ENCODE measurements at places on chromosomes 2 and 18. TPM values are rescaled to one million over a fixed set of nuclear protein-coding genes. Genes with fewer than 3 reads are reported as not detected.
A peak's percentile ranks its signal among the peaks of the same experiment; 100 is the strongest.

DNA sequence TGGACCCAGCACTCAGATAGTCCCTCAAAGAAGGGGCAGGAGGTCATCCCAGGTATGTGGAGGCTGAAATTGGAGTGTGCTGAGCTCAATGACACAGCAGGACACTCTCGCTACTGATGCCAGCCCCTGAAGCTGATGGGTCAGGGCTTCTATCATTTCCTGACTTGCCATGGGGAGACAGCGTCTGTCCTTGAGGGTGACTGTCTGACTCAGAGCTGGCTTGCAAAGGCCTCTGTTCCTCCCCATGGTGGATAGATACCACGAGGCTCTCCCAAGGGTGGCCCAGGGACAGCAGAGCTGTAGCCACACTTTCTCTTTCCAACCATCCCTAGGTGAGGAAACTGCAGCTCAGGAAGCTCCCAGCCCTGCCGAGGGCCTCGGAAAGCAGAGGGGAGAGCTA is 10.8 kb downstream of the ALPG start:
- no peak for DNase-seq

DNA sequence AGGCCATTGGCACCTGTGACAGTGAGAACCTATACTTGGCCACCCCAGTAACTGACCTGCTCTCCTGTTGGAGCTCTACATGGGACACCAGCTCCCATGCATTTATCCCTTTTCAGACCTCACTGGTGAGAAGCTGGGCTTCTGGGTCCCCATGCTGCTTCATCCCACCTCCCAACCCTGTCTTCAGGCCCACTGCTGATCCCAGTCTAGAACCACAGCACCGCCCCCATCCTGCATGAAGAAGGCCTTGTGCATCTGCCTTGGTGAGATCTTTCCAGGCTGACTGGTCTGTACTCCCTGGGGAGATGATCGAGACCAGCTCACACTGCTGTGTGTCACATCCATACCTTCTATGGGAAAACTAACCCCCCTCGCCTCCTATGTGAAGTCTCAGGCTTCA is 22.7 kb downstream of the TTC32 start:
- DNase-seq = no peak

- DNase-seq = no peak
Measured at GRCh38 chr2:119469661-119470297, 38.1 kb downstream of the TMEM37 start.

DNA sequence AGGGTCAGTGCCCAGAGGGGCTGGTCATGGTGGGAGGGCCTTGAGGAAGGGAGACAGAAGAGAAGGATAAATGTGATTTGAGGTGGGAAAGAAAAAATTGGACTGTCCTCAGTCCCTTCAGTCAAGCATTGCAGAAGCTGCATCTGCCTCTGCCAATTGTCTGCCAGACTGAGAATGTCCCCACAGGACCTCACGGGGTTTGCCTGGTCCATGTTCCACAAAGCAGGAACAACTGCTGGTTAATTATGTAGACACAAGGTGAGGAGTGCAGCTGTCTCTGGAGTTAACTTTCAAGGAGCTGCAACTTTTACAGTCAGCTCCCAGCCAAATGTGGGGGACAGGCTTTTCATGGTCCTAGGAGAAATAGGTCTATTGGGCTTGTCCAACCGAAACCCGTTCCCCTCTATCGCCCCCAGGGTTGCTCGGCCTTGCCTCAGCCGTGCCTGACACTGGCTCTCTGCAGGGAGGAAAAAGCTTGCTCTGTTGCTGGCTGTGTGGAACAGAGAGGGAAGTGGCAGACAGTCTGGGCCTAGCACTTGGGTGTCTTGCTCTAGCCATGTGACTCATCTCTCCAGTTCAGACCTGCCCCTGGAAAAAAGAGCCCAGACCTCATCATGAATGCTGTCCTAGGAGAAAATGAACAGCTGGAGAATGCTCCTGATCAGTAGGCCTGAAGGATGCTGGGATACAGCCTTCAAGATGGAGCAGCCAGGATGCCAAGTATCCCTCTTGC is 31.1 kb upstream of the PAX8 start:
- DNase-seq = no peak

DNA sequence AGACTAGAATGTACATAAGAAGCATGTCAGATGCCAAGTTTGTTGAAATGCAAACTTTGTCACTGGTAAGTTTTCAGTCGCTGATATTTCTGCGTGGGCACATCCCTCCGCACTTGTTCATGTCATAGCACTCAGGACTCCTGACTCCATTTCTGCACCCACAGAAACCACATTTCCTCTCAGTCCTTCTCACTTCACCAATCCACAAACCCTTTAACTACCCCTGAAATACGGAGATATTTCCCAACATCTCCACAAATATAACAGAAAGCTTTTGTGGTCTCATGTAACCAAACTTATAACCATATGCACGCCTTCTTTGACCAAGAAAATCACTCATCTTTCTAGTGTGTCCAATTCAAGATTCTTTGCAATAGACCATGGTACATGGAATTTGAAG is 276.9 kb upstream of the ERBB4 start:
- DNase-seq = no peak

DNA sequence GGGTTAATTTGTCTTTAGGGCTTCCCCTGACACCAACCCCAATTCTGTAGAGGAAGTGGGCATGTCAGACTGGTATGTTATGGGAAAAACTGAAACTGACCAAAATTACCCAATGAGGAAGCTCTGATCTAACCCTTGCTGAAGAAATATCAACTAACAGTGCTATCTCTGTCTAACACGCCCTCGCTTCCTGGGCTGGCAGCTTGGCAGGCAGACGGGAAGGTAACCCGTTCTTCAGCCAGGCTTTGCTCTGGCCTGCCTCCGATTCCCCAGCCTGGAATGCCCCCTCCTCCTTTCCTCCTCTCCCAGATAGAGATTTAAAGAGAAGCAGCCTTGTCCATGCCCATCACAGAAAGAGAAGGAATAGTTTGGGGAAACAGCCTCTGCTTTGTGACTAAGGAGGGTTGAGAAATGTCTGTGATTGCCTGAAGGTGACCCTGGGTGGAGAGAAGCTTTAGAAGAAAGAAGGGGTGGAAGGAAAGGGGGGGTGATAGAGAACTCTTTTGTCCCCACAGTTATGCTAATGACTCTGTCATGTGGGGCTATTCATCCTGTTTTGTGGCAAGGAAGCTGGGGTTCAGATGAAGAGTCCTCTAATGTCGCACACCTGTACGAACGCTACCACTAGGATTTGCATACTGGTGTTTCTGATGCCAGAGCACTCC is 15.4 kb downstream of the HK2 start:
- DNase-seq = no peak

The TRIM43 gene
- not detected for polyA plus RNA-seq

The CROCC2 gene
- 0.70 TPM for polyA plus RNA-seq

- no peak for DNase-seq
Measured at GRCh38 chr2:37274359-37274965, 43.0 kb downstream of the NDUFAF7 start.

The AKAIN1 gene
- polyA plus RNA-seq = not detected

The BABAM2 gene
- 23.5 TPM for polyA plus RNA-seq

DNA sequence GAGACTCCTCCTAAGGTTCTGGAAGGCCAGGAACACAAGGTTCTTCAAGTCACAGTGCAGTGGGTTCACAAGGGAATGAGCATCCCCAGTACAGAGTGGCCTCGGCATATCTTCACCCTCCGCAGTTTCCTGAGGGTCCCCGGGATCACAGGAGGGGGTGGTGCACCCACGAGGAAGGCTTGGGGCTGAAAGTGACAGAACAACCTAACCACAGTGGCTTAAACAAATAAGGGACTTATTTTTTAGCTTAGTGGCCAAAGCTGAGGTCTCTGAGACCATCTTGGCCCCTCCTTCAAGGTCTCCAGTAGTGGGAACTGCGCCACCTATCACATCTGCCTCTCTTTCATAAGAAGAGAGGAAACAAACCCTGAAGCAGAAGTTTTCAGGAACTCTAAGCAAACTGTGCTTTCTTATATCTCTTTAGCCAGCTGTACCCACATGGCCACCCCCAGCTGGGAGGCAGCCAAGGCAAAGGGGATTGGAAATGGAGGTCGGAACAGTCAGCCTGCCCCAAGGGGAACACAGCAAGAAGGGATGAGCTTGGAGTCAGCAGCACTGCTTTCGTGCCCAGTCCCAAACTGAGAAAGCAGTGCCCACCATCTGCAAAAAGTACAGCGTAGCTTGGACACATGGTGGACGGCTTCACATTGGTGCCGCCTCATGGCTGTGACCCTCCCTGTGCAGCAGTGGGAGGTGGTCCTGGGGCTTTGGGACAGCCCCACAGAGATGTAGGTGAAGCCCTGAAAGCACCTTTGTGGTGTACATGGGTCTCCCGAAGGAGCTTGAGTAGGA is 260.0 kb upstream of the ID2 start:
- no peak for DNase-seq

GRCh38 chr2:240397924-240398645 is 37.4 kb upstream of the GPC1 start:
- DNase-seq = peak; percentile 57

The MPP4 gene
- not detected for polyA plus RNA-seq

DNA sequence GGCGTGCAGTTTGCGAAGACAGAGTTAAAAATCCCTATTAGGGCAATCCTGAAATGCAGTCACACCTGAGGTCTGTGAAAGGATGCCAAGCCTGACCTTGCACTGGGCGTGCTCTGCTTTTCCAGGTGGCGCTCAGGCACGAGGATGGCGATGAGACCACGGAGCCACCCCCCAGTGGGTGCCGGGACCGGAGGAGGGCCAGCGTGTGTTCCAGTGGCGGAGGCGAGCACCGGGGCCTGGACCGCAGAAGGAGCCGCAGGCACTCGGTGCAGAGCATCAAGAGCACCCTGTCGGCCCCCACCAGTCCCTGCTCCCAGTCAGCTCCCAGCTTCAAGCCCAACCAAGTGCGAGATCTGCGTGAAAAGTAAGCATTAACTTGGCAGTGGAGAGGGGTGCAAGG is 203.4 kb downstream of the TPGS2 start:
- no peak for DNase-seq

DNA sequence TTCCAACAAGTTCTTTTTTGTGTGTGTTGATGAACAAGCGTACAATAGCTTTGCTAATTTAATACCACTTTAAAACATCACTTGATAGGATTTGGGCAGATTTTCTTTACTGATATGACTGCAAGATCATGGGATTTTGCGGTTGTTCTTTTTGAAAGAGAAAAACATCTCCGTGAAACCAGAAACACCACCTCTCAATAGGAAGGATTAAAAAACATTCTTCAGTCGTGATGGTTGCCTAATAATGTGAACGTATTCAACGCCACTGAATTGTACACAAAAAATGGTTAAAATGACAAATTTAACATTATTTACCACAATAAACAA is 19.3 kb downstream of the RBMS1 start:
- DNase-seq = no peak

The VWA3B gene
- 2.3 TPM for polyA plus RNA-seq

The PLGLB2 gene
- polyA plus RNA-seq = 2.4 TPM

The LGALSL gene
- 29.0 TPM for polyA plus RNA-seq

DNA sequence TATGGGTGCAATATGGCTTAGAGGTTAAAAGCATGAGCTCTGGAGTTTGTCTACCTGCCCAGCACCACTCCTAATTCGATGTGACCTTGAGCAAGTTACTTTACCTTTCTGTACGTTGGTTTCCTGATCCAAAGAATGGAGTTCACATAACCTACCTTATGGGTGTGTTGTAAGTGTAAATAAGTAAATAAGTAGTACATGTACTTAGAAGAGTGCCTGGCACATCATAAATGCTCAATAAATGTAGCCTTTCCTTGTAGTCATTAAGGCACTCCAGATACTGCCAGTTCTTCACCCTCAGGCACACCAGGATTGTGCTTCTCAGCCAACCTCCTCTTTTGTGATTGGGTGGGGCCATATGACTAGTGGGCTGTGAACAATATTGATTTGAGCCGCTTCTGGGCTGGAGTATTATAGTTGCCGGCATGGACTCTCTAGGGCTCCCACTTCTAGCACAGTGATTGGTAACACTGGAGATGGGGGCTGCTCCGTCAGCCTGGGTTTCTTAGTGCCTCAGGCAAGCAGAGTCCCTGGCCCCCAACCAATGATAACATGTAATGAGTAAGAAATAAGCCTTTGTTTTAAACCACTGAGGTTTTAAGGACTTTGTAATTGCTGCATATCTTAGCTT is 101.7 kb upstream of the NOSTRIN start:
- no peak for DNase-seq

The FAP gene
- polyA plus RNA-seq = 122 TPM

GRCh38 chr2:199092419-199092818 is 365.3 kb downstream of the SATB2 start:
- no peak for DNase-seq

DNA sequence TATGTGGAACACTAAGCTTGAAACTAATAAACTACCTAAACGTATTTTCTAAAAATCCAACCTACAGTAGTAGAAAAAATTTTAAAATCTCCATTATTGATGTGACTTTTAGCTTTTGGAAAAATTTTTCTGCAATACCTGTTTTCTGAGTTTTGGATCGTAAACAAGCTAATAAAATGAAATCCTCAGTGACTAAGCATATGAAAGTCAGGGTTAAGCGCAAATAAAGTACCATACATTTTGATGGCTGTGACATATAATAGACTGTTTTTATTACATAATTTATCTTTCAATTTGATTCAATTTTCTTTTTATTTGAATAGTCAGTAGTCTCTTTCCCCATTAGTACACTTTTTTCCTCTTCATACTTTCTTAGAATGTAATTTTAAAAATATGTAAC is 683.6 kb downstream of the NUP35 start:
- DNase-seq = no peak

DNA sequence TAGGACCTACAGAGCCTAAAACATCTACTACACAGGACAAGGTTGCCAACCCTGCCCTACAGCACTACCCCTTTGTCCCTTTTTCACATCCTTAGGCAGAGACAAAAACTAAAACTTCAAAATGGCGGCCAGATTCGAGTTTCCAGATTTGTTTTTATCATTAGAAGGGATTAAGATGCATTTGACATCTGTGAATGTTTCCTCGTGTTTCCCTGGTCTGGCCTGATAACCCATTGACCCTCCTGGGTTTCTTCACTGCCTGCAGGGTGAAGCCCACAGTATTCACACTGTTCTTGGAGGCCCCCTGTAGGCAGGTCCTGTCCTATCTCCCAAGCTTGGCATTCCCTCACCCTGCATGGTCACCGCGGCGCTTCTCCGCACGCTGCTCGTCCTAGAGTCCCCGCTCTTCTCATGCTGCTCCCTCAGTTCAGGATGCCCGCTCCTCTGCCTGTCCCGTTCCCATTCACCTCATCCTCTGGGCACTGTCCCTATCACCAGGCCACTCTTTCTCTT is 67.6 kb downstream of the TPGS2 start:
- no peak for DNase-seq

Data from muscle of arm (tissue), 14 donors.